ENCODE measurements at places on chromosomes 1 and 21. TPM values are rescaled to one million over a fixed set of nuclear protein-coding genes. Genes with fewer than 3 reads are reported as not detected.

- no peaks in the 10 kb centered on the region for H3K27me3 ChIP-seq
- no peaks in the 10 kb centered on the region for H3K36me3 ChIP-seq
- no peak for DNase-seq
- no peak overlapping the region for H3K27ac ChIP-seq
These were observed 93.5 kb upstream of the SIM2 start for GRCh38 chr21:36605426-36605825.

- no peaks in the 10 kb centered on the region for H3K36me3 ChIP-seq
- H3K27me3 ChIP-seq: no peaks in the 10 kb centered on the region
- no peaks in the 10 kb centered on the region for H3K4me1 ChIP-seq
These were observed 95.2 kb downstream of the KCNJ6 start for GRCh38 chr21:37821092-37821491.

KCNE2 gene
- total RNA-seq: not detected

GRCh38 chr1:80542231-80542630, 1258.5 kb upstream of the ADGRL2 start:
- H3K4me3 ChIP-seq: no peak overlapping the region
- H3K27ac ChIP-seq: no peak overlapping the region
- no peaks in the 10 kb centered on the region for H3K27me3 ChIP-seq
- no peaks in the 10 kb centered on the region for H3K36me3 ChIP-seq
- no peaks in the 10 kb centered on the region for H3K4me1 ChIP-seq

DNA sequence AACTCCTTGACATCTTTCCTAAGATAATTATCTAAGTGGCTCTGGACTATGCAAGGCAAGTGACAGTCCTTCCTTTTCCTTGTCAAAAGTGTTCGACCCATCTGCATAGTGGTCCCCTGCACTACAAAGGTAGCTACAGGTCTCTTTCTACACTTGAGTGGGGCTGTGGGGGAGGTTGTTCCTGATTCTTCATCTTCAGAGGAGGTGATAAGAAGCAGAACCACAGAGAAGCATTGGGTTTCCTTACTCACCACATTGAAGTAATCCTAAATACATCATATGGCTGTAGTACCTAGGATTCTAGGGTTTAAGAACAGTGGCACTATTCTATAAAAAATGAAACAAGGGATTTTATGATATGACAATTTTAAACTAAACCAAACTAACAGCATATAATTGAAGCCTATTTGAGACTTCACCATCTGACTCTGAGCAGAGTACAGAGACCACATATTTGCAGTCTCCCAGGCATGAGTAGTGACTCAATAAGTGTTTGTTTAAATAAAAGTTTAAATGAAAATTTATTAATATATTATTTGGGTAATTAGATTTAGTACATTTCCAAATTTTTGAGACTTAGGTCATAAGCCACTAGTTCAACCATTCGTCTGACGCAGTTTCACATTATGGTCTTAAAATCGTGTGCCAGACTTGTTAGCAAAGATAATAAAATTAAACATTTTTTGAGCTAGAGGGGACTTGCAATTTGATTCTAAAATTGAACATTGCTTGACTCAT, 54.9 kb upstream of the NEK7 start:
- H3K36me3 ChIP-seq: no peaks in the 10 kb centered on the region
- H3K27ac ChIP-seq: no peak overlapping the region
- H3K4me1 ChIP-seq: no peaks in the 10 kb centered on the region
